ENCODE measurements at places on chromosomes 7 and 10.

GRCh38 chr7:19248115-19248514 lies 102.9 kb upstream of the FERD3L start:
- no peak for DNase-seq

GRCh38 chr7:42689626-42690025 lies 222.2 kb downstream of the C7orf25 start:
- DNase-seq = no peak

DNA sequence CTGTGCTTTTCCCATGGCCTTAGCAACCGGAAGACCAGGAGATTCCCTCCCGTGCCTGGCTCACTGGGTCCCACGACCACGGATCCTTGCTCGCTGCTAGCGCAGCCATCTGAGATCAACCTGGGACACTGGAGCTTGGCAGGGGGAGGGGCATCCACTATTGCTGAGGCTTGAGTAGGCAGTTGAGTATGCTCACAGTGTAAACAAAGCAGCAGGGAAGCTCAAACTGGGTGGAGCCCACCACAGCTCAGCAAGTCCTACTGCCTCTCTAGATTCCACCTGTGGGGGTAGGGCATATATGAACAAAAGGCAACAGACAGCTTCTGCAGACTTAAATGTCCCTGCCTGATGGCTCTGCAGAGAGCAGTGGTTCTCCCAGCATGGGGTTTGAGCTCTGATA lies 697.0 kb downstream of the SORCS1 start:
- no peak for DNase-seq

DNA sequence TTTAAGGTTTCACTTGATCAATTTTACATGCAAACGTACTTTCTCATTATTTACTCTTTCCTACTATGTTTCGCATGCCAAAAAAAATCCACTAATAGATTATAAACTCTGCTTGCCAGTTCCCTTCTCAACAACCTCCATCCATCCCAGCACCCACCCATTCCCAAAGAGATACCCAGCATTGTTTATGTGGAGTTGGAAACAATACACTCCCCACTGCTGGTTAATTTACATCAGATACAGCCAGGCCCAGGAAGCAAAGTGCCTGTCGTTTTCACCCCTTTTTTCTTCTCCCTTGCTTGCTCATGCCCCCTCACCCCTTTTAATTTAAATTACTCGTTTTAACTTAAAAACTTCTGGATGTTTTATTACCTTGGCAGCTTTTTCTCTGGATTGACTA lies 59.9 kb downstream of the HIBADH start:
- no peak for DNase-seq

DNA sequence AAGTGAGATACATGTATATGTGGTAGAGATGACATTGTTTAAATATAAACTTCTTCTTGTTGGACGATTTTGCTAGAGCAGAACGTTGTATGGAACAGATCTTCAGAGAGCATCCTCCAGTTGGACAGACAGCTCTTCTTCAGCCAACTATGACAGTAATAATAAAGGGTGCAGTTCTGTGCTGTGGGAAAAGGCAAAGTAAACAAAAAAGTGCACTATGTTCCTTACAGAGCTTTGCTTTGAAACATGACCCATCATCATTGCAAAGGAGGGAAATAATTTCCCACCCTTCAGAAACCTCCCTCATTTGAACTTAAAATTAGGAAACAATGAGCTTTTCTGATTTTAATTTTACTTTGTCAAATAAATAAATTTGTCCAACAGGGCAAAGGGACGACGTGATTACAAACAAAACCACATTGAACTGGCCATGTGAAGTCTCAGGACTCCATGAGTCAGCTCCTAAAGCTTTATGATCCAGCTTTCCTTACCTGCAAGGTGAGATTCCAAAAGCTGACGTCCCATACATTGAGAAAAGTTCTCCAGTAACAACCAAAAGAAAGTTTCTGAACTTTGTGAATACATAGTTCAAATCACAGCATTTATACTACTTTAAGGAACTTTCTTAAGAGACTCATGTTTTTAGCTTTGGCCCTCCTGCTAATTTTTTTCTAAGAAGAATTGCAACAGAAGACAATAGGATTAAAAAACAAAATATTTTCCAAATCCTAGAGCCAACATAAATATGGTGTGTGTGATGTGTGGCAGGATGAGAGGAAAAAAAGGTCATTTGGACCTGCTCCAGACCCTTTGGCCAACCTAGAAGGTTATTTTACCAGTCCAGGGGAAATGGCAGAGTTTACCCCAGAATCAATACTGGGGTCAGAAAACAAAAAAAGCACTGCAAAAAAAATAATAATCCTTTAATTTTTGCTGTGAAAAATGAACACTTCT lies 565.4 kb upstream of the NRP1 start:
- no peak for DNase-seq

DNA sequence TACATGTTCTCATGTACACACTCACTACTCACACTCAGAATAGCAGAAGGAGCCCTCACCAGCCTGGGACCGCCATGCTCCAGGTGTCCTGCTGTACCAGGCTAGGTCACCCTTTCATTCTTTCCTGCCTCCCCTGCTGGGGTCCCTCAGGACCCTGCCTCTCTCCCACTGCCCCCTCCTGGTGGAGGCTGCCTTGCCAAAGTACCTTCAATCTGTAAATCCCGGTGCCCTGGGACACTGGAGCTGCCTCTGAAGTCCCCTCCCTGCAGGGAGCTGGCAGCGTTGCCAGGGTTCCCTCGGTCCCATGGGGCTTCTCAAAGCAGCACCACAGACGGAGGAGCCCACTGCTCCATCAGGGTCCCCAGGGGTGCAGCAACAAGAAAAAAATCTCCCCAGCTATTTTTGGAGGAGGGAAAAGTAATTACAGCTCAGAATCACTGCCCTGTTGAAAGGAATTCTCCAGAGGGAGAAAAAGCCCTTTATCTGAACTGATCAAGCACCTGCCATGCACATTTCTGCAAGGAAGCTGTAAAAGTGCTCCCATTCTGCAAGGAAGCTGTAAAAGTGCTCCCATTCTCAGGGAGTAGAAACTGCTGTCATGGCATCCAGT lies 259.9 kb downstream of the PTPRN2 start:
- no peak for DNase-seq

GRCh38 chr10:131792011-131792651 lies 108.7 kb upstream of the PPP2R2D start:
- no peak for DNase-seq

DNA sequence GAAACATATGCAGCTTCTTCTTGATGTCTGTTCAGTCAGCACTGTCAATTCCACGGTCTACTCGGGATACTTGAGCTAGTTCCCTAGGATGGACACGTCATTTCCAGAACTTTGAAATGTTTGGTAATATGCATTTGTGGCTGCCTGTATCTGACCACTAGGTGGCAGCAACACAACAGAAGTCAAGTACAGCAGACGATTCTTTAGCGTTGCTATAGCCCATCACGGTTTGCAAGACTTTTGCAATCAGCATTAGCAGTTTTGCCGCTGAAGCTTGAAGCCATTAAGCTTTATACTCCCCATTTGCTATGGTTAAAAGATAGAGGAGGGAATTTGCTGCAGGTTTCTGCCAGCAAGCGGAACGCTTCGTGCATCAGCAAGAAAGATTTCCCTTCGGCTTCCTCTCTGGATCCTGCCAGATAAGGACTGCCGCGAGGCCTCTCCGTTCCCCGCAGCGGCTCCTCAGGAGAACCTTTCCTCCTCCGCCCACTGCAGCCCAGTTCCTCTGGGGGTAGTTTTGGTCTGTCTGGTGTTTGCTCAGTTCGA lies 63.5 kb downstream of the ABCC2 start:
- peak; percentile 38 for DNase-seq

DNA sequence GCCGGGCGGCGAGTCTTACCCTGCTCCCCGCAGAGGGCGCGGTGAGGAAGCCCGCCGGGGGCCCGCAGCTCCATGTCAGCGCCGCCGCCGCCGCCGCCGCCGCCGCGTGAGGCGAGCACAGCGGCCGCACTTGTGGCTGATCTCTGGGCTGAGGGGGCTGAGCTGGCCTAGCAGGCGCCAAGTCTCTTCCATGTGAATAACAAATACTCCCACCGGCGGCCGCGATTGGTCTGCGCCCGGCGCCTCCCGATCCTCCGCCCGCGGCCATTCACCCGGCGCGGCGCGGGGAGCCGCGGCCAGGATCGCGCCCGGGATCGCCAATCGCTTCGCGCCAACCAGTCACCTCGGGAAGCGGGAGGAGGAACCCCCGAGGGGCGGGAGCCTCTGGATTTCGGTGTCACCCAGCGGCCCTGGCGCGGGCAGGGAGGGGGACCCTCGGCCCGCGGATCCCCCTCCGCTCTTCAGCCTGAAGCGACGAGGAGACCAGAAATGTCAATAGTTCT lies at the start of gene GRM8:
Gene GRM8 (minus strand): TSS at position 164 of the 503 bp plus-strand sequence.
- no peak for DNase-seq

- DNase-seq = no peak
Observed at GRCh38 chr7:118531566-118531965, 307.1 kb downstream of the ANKRD7 start.

DNA sequence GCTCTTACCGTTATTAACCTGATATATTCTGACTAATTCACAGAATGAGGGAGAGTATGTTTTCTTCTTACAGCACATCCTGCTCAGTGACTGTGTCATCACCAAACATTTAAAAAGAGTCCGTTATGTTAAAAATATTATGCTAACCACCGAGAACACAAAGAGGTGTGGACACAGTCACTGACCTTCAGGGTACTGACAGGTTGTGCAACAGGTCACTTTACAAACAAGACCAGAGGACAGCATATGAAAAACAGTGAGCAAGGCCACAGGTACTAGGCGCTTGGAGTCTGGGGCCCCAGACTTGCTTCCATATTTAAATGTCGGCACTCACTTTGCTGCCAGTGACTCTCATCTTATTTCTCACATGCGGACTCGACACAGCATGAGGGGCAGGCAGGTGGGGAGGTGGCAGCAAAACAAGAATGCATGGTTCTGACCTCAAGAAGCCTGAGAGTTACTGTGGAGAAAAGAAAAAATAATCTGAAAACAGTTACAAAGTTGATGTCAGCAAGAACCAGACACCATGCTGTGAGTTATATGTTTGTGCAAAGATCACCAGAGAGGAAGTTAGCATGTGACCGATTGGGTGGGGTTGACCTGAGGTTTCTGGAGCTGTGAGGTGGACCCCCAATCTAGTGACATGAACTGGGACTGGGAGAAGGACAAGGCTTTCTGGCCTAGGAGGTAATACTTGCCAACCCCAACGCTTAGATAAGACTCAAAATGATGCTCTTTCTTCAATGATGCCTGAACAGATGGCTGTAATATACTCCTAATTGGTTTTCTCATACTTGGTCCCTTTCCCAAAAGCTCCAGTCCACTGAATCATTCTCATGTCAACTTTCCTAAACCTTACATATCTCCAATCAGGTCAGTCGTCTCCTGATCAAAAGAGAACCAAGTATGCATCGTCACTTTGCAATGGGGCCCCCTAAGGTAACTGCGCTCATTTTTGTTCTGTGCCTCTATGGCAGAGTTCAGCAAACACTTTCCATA lies 102.4 kb downstream of the HIPK2 start:
- DNase-seq = no peak

DNA sequence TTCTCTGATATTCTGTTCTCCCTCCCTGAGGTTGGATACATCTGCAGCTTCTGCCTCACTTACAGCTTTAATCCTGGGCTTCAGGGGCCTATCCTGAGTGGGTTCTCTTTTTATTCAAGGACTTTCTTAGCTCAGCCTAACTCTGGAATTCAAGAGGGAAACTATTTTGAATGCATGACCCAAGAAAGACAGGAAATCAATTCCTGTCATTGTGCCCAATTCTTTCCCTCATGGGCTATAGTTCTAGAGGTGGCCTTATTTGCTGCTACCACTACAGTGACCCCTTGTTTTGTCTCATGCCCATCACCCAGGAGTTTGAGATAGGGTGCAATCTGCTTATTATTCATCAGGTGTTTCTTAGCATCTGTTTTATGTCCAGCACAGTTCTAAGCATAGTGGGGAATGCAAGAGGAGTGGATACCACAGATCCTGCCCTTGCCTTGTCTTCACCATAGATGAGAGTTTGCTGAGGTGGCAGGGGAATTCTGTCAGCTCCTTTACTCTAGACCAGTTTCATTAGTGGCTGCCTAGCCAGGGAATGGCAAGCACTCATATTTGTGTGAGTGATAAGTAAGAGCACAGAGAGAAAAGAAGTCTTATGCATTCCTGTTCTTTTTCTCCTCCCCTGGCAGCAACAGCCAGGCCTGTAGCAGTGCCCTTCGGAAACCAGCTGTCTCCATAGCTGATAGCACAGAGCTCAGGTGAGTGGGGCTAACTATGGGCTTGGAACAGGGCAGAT lies 19.4 kb downstream of the STRIP2 start:
- DNase-seq = no peak

GRCh38 chr7:29956487-29956836 lies 33.1 kb downstream of the SCRN1 start:
- DNase-seq = no peak

- no peak for DNase-seq
Observed at GRCh38 chr10:115219203-115219602, 126.0 kb downstream of the ATRNL1 start.

GRCh38 chr10:44259090-44259874 lies 125.6 kb downstream of the CXCL12 start:
- DNase-seq = no peak

Measured in stimulated activated CD4-positive, alpha-beta T cell treated with anti-CD3 and anti-CD28 coated beads, TNF-alpha, amount 100 ng/mL, for 24 hours (primary cell).